NCI-H1930 (cell line): ENCODE measurements at places on chromosomes 4 and X.

DNA sequence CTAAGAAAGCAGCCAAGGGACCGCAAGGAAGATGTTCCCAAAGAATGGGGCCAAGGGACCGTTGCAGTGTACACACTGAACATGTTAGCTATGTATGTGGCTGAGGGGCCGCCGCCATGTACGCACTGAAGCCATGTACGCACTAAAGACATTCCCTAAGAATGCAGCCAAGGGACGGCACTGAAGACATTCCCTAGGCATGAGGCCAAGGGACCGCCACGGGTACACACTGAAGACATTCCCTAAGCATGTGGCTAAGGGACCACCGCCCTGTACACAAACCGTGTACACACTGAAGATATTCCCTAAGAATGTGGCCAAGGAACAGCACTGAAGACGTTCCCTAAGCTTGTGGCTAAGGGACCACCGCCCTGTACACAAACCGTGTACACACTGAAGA lies 54.0 kb downstream of the DHRSX start:
- no peak for DNase-seq

- no peak for DNase-seq
Observed at GRCh38 chr4:114464726-114465272, 133.8 kb upstream of the UGT8 start.

GRCh38 chr4:119663160-119663788 lies 34.7 kb upstream of the PDE5A start:
- DNase-seq, result no peak

DNA sequence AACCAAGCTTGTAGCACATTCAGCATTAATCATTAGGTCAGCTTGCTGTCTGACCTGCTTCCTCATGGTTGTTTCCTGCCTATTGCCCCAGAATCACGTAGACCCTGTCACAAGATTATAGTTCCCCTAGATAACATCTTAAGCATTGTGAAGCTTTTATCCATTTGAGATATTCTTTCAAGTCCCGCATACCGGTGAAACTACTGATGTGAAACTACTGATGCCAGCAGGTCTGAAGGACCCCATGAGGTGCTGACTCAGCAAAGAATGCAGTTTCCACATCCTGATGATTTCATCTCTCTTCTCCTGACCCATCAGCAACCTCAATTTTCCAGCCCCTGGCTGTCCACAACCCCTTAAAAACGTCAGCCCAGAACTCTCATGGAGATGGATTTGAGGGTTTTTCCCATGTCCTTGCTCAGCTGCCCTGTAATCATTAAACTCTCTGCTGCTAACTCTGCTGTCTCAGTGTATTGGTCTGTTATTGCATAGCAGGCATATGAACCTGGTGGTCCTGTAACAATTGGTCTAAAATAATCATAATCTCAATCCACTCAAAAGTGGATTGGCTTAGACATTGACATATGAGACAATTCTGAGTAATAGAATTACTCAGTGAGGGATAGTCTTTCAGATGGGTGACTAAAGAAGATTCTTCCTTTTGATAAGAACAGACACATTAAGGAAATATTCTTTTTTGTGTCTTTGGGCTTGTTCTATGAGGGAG lies 26.3 kb upstream of the UBA6 start:
- DNase-seq, result no peak

GRCh38 chr4:140250989-140251552 lies 97.1 kb upstream of the MAML3 start:
- DNase-seq, result peak; percentile 17

- no peak for DNase-seq
Observed at GRCh38 chr4:8370835-8371595, 69.5 kb downstream of the ACOX3 start.

- no peak for DNase-seq
Observed at GRCh38 chrX:18733287-18733686, 25.8 kb downstream of the PPEF1 start.

DNA sequence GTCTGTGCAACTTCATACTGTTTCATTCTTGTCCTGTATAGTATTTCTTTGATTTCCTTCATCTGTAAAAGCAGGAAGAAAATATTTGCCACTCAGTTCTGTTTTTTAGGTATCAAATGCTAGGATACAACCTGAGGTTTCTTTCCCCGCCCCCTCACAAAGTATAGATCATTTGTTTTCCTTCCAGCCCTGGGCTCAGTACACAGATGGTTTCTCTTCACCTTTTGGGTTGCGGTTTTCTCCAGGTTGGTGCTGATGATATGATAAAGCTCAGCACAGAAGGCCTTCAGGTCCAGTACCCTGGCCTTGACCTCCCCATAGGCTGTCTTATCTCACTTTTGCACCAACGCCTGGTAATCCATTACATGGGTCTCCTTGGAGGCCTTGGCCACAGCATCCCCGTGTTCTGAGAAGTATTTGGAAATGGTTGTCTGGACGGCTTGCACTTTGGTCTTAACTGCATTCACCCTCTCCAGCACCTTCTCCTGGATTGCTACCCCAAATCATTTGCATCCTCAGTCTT lies 35.2 kb downstream of the PTTG2 start:
- no peak for DNase-seq

DNA sequence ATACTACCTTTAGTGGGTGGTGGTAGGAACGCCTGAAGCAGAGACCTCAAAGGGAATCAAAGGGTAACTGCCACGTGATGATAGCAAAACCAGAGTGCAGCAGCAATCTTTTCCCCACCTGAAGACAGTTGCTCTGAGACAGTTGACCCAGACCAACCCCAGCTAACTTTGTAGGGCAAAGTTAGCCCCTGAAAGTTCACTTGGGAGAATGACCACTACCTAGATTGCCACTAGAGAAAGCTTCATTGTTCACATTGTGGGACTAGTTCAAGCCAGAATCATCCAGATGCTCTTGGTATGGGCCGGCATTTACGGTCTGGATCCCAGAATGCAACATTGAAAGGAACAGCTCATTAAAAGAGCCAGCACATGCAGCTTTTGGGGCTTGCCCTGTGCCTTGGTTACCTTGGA lies 4.1 kb downstream of the SEPTIN6 start:
- DNase-seq, result no peak

GRCh38 chrX:124393238-124393637 lies 46.9 kb downstream of the SH2D1A start:
- no peak for DNase-seq

DNA sequence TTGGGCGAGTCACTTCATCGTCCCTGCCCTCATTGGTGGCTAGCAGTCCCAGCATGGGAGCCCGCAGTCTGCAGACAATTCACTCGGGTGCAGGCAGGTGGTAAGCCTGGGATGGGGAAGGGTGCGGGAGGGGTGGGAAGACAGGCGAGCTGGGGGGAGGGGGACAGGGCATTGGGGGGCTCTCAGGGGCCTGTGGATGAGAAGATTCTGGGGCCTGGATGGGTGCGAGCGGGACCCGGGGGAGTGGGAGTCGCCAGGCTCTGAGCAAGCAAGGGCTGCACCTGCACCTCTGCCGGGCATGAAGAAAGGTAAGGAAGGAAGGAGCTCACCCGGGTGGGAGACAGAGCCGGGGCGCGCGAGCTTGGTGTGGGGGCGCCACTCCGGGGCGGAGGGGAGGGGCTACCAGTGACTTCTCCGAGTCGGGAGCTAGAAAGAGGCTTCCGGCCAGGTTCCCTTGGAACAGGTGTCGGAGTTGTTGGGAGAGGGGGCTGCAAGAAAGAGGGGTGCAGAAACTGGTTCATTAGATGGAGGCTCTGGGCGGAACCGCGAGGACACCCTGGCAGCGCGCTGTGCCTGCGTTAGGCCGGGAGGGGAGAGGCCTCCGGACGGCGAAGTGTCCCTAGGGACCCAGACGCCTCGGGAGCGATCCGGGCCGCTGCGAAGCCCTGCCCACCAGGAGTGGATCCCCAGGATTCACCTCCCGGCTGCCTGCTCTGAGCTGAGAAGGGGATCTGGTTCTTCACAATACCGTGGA lies 103.4 kb upstream of the PDLIM3 start:
- no peak for DNase-seq

GRCh38 chrX:118595501-118596042 lies 100.0 kb downstream of the DOCK11 start:
- DNase-seq, result no peak

DNA sequence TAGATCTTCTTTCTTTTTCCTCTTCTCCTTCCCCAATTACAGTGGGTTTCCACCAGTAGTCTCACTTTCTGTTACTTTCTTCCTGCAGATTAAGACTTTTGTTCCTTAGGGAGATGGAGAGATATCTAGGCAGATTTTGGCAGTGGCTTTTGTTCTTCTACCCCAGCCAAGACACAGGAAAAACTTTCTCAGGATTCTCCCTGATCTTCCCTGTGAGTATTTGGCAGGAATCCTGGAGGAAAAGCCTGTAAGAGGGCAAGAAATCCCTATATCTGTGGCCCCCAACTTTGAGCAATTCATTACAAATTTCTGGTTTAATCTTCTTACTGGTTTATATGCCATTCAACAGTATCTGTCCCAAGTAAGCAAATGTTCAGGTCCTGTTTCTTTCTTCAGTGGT lies 21.9 kb downstream of the SLC9A7 start:
- DNase-seq, result no peak

DNA sequence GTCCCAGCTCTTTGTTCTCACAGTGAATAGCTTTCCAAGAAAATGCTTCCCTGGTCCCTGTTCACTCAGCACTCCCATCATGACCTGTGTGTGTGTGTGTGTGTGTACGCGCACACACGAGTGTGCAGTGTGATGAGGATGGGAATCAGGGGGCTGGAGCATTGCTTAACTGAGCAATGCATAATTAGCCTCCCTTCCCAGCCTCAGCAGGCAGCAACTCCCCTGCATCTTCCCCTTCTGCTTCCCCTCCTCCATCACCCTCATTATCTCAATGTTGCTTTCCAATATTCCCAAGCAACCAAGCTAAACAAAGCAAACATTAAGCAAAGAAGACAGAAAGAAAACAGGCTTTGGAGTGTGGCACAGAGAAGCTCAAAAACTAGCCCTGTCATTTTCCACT lies 137.0 kb downstream of the RBM47 start:
- no peak for DNase-seq

DNA sequence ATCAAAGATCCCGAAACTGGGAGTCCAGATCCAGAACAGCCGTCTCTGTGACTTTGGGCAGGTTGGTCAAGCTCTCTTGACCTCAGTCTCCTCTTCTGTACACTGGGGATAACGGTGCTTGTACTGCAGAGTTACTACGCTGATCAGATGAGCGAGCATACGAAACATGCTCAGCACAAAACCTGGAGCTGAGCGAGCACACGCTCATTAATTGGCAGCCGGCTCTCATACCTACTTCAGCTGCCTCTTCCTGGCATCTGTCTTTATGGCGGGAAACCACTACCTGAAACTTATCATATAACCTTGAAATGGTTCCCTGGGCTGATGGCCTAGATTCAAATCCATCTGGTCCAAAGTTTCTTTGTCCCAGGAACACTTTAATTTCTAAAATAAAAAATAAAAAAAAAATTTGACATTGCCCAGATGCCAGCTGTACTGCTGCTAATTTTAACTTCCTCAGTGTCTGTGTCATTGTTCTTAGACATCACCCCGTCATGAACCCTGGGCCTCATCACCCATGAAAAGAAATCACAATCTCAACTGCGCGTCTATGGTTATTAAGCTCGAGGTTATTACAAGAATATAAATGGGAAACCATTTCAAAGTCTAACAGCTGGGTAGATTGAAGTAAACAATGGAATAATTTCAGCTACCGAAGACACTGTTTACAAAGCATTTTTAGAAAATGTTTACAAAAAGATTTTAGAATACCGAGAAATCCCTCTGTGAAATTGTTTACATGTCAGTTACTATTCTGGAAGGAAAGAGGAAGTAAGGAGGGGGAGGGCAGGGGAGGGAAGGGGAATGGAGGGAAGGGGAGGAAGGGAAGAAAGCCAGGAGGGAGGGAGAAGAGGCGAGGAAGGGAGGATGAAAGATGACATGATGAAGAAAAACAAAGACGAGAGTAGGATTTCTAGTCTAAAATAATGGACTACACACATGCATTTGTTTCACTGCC lies 49.0 kb downstream of the CRMP1 start:
- DNase-seq, result no peak

DNA sequence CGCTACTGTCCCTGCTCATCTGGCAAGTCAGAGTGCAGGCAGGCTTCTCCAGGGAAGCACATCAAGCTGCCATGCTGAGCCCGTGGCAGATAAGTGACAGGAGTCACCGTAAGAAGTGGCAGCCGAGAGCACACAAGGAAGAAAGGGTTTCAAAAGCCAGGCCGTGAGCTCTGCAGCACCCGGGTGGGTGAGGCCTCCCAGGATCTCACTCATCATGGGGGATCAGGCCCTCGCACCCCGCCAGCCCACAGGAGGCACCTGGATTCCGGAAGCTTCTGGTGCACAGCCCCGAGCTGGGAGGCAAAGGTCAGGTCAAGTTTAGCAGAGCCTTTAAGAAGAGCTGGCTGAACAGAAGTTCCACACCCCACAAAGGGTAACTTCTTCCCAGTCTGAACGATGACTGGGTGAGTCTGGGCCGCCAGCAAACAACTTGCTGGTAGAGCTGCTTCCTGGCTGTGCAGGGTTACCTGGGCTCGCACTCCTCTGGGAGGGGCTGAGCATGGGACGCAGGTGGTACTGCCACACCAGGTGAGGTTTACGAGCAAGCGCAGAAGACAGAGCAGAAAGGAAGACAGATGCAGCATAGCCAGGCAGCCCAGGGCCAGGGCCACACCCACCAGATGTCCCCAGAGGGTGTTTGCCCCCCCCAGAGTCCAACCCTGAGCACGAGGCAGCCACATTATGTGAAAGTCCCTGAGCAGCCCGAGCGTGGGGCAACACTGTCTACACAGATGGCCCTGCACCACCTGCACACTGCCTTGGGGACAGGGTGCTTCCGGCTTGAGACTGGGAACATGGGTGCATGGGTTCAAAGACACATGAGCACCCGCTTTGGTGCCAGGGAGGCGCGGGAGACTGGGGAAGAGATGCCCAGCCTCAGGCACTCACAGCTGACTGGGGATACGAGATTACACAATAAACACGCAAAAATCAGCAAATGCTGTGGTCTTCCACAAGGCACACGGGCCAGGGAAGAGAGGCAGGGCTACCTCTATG lies 7.7 kb downstream of the CCNQ start:
- no peak for DNase-seq

GRCh38 chr4:90128961-90129495 lies 1.8 kb downstream of the CCSER1 start:
- no peak for DNase-seq

DNA sequence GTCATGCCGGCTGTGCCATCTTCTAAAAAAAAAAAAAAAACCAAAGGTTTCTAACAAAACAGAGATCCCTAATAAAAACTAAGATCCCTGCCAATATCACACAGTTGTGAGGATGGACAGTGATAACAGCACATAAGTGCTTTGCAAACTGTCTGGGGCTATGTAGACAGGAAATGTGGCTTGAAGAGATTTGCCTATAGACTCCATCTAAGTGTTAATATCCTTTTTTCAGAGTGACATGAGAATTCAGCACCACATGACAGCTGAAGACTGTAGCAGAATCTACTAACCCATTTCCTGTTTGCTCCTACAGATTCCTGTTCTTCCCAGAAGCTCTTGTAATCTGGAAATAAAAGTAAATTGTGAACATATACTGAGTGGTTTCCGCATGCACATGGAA lies 215.4 kb downstream of the KDR start:
- no peak for DNase-seq

DNA sequence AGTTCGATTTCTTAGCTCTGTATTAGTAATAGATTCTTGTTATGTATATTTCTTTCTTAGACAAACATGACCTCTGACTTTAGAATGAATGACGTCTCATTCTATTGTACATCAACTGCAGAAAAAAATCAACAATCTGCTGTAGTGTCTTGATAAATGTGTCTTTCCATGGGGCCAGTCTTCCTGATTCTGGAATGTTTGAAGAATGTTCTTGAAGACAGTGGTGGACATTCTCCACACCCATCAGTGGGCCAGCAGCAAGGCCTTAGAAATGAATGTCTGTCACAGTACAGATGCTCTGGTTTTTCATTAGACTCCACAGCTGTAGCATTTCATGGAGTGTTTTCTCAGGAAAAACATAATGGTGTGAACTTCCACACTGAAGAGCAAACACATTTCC lies 63.2 kb upstream of the FAM47B start:
- DNase-seq, result no peak
